Left cardiac atrium (tissue), 4 donors: ENCODE measurements at places on chromosomes 6 and 20. TPM values are rescaled to one million over a fixed set of nuclear protein-coding genes. Genes with fewer than 3 reads are reported as not detected.

GRCh38 chr6:27187231-27188060, 60.1 kb upstream of the PRSS16 start:
- no peak for DNase-seq

XRN2 gene
- total RNA-seq: 43.6 TPM

HMGCLL1 gene
- 1.2 TPM for total RNA-seq

GRCh38 chr6:37451441-37452193, 18.6 kb downstream of the CMTR1 start:
- DNase-seq: no peak

- peak; percentile 36 for DNase-seq
Measured at GRCh38 chr20:46928580-46929132, 34.0 kb downstream of the EYA2 start.

DNA sequence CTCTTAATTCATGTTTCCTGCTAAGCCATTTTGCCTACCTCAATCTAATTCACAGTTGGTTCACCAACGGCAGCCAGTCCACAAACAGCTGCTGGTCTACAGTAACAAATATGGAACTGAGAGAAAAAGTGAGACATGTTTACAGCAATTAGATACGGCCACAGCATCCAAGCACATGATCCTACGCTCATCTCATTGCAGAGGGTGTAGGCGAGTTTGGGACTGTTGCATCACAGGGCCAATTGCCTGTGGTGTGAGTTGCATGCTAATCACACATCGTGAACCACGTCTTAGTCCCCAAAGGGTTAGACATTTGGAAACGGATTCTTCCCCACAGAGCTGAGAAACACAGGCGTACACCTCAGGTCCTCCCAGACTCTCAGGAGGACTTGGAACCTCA, 166.9 kb downstream of the EYA2 start:
- no peak for DNase-seq
